ENCODE measurements at places on chromosomes 12 and 14.

- no peak for DNase-seq
Measured at GRCh38 chr12:46465307-46465706, 92.7 kb upstream of the SLC38A2 start.

DNA sequence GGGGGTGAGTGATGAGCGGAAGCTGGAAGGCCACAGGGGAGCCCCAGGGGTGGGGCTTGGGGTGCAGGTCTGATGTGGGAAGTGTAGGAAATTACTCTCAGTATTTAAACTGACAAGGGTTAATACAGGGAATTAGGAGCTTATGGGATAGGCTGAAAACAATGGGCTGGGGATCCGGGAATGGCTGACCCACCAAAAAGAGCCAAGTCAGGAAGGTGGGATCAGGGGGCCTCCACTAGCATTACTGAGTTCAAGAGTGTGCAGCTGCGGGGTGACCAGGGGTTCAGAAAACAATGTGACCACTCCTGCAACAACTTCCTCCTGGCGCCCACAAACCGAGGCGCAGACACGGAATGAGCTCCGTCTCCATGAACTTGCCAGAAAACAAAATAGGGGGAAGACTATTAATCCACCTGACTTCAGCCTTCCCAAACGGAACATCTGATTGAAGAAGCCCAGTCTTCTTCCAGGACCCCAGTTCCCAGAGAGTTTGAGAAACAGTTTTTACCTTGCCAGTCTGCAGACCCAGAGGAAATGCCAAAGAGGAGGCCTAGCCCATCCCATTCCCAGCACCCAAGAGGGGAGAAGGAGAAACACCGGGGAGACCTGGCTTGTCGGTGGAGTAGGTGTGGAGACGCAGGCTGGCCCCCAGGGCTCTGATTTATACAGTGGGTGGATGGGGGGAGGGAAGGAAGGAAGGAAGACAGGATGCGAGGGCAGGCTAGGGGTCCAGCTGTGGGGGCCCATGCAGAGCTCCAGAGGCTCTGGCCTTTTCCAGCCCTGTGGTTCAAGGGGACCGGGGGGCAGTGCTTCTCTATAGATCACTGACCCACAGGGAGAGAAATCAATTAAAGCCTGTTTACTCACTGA, 16.5 kb upstream of the YY1 start:
- DNase-seq = no peak

GRCh38 chr12:25723921-25724491, 170.9 kb upstream of the LMNTD1 start:
- DNase-seq = peak; percentile 84

DNA sequence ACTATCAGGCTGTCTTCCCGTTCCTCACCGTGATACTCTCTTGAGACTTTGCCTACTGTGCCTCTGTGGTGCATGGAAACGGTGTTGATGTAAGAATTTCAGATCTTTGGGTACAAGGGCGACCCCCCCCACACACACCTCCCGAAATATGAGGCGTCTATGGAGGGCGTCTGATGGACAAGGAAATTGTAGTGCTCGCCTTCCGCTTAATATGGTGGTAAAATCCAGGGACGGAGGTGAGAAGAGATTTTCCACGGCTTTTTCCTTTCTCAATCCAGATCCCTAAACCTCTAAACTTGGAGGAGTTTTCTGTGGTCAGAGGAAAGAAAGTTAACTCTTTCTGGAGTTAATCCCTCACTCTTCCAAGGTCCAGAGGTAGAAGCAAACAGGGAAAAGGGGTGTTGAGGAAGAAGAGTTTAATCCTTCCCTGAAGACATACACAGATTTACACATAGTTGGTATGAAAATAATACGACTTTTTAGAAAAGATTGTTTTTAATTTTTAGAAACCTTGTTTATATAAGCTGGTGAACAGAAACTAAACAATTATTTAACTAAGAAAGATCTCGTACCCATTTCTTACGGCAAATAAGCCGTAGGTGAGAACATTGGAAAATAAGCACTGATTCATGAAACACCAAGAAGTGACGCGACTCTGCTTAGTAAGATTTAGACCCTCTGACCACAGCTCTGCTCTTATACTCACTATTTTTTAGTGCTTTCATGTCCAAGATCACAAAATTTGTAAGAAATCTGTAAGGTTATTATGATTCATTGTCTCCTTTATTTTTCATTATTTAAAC, 23.1 kb upstream of the RNASE12 start:
- DNase-seq = no peak

GRCh38 chr12:52137746-52138145, 54.1 kb downstream of the KRT80 start:
- DNase-seq = no peak

GRCh38 chr12:130462558-130463274, 125.0 kb downstream of the PIWIL1 start:
- DNase-seq = no peak

DNA sequence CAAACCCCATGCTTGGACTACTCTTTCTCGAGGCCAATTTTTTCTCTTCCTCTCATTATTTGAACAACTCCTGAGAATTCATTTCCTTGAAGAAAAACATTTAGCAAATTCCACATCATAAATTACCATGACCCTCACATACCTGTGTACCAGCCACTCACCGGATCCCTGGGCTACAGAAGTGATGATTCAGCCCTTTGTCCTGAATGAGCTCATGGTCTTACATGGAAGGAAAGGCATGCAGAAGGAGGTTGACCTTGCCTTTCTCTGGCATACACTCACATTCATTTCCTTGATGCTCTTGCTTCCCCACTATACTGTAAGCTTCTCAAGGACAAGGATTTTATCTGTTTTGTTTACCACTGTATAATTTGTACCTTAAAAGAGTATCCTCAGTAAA, 191.5 kb downstream of the SLC5A8 start:
- peak; percentile 76 for DNase-seq

- DNase-seq = peak; percentile 58
Measured at GRCh38 chr12:100128512-100128908, 14.2 kb downstream of the BLTP3B start.

GRCh38 chr12:67355428-67356379, 86.5 kb downstream of the CAND1 start:
- peak; percentile 68 for DNase-seq

- peak; percentile 99 for DNase-seq
Measured at GRCh38 chr12:109462868-109463692, 14.0 kb downstream of the KCTD10 start.

DNA sequence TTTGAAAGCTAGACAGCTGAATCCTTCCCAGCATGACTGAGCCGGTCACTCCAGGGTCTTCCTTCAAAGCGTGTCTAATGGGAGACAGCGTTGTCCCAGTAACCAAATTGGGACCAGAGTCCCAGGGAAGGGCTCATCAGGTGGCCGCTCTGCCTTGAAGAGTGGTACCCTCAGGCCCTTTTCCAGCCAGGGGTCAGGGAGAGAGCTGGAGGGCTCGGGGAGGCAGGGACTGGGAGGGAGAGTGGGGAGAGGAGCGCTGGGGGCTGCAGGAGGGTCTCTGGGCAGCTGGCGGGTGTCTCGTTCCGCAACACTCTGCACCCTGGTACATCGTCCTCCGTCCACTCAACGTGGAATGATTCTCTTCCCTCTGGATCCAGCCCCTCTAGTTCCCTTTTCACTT, 1.6 kb upstream of the RTL1 start:
- no peak for DNase-seq

GRCh38 chr12:27826076-27826475, 46.0 kb upstream of the MANSC4 start:
- DNase-seq = no peak

DNA sequence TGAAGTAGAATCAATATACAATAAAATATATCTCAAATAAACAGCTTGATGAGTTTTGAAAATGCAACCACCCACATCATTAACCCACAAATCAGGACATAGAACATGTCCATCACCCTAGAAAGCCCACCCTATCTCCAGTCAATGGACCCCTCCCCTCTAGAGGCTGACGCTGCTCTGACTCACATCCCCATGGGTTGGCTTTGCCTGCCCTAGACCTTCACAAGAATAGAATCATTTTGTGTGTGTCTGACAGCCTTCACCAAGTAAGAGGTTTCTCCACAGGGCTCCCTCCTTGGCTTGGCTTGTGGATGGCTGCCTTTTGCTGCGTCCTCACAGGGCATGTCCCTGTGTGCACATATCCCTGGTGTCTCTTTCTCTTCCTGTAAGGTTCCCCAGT, 250.2 kb upstream of the RTL1 start:
- no peak for DNase-seq

GRCh38 chr14:19917955-19918518, 2.4 kb upstream of the OR4K5 start:
- DNase-seq = no peak

GRCh38 chr12:39779768-39780340, 160.3 kb upstream of the ABCD2 start:
- no peak for DNase-seq

- DNase-seq = no peak
Measured at GRCh38 chr12:107921062-107921461, 146.6 kb downstream of the ASCL4 start.

- DNase-seq = no peak
Measured at GRCh38 chr12:28014196-28014595, 41.7 kb upstream of the PTHLH start.

- DNase-seq = peak; percentile 51
Measured at GRCh38 chr12:6647083-6647604, at the start of gene ACRBP. Gene ACRBP (minus strand): TSS chr12:6647432. CDS start chr12:6647366, 66 bp downstream.

GRCh38 chr14:51816031-51816430, 44.4 kb upstream of the GNG2 start:
- DNase-seq = no peak

DNA sequence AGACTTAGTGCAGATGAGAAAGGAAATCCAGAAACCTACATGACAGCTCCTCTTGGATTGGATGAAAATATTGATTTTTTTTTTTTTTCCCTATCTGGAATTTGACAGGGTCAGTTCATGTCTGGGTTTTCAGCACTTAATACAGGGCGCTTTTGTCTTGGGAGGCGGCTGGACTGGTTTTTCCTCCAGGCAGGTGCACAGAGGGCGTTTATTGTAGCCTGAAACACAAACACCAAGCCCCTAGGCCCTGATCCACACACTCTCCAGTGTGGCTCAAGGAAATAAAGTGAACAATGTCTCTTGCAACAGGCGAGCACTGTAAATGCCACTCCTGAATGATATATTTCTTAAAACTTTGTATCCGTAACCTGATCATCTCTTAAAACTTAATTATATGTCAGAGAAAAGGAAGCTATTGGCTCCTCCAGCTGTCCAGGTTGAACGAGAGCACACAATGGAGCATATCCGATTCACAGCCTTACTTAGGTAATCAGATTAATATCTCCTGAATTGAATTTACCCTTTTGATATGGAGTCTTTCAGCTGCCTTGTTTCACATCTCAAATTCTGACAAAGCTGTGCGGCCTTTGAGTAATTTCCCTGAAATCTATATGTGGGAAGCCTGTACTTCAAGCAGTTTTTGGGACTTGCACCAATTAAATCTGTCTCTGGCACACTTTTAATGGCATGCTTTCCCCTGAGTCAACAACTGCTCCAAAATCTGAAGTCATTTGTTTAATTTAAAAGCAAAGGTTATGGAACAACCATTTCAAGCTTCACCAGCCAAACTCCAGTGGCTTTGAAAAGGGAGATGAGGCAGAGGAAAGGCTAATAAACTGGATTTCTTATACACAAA, 485.7 kb downstream of the ZFP36L1 start:
- DNase-seq = no peak

GRCh38 chr14:99545586-99545985, 58.4 kb downstream of the CCDC85C start:
- DNase-seq = no peak

GRCh38 chr12:77895699-77896098, 65.0 kb downstream of the NAV3 start:
- no peak for DNase-seq

DNA sequence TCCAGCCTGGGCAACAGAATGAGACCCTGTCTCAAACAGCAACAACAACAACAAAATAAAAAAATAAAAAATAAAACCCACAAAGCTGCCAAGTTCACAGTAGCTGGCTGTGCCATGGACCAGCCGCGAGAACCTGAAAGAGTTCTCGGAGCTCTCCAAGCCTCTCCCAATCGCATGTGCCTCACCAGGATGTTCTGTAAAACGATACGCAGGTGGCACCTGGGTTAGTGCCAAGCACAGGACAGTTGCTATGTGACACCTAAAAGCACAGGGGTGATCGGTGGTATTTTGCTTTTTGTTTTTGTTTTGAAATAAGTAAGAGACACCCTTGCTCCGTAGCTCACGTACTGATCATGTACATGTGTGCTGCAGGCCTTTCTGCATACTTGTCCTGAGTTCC, 52.4 kb downstream of the RFLNA start:
- no peak for DNase-seq

DNA sequence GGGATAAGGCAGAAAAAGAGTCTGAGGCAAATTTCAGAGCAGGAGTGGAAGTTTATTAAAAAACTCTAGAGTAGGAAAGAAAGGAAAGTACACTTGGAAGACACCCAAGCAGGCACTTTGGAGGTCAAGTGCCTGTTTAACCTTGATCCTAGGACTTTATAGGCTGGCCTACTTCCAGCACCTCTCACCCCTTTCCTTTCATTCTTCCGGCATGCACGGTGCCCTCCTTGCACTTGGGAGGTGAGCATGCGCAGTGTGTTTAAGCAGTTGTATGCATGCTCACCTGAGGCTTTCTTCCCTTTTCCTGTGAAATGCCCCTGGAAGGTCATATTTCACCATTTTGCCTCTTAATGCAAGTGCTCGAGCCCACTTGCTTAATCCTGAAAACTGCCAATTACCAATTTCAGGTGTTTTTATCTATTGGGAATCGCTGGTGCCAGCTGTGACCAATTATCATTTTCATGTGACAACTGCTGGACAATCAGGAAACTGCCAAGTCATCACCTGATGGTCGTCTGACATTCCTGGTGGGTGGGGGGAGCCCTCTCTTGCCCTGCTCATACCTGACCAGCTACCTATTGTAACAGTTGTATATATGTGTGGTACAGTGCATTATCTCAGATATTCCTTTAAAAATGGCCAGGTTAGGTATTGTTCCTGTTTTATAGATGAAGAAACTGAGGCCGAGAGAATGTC, 53.5 kb downstream of the SUDS3 start:
- DNase-seq = no peak

DNA sequence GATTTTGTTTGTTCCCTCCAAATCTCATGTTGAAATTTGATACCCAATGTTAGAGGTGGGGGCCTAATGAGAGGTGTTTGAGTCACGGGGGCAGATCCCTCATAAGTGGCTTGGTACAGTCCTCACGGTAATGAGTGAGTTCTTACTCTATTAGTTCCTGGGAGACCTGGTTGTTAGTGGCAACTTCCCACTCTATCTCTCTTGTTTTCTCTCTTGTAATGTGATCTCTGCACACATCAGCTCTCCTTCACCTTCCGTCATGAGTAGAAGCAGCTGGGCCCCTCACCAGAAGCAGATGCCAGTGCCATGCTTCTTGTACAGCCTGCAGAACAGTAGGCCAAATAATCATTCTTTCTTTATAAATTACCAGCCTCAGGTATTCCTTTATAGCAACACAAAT, 29.6 kb upstream of the KCNK10 start:
- no peak for DNase-seq

- peak; percentile 75 for DNase-seq
Measured at GRCh38 chr12:114342656-114343055, 63.3 kb downstream of the TBX5 start.

DNA sequence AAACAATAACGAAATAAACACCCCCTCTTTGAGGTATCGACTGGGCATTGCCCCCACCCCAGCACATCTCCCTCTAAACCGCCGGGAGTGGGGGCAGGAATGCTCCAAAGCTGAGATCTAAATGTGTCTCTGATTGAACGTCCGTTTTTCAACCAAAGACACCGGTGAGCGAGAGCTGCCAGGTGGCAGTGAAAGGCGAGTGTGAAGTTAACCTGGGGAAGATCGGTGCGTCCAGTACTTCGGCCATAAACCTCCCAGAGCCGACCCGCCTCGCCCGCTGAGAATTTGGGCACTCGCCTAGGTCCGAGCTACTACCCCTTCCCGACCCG, 625 bp downstream of the ANGEL1 start:
- DNase-seq = no peak

Data from fibroblast of skin of right biceps (primary cell).